Pericardium fibroblast (primary cell): ENCODE measurements at places on chromosomes 7 and 10. TPM values are rescaled to one million over a fixed set of nuclear protein-coding genes. Genes with fewer than 3 reads are reported as not detected.

Gene TRPV6
- total RNA-seq = not detected in 2 replicates

Gene OPN1SW
- not detected in 2 replicates for total RNA-seq

Gene PALD1
- 0.12 and 3.7 TPM in 2 replicates for total RNA-seq

Gene ZNF775
- total RNA-seq = 6.4 and 8.2 TPM in 2 replicates

Gene NPC1L1
- total RNA-seq = not detected in 2 replicates

Gene PRTFDC1
- total RNA-seq = 4.1 and 9.6 TPM in 2 replicates

Gene EPDR1
- total RNA-seq = 5.8 and 13.9 TPM in 2 replicates

Gene ADGRA1
- total RNA-seq = 0.09 TPM in 1 of 2 replicates, not detected in the other

Gene ANLN
- 4.4 and 7.5 TPM in 2 replicates for total RNA-seq

Gene ASAH2B
- total RNA-seq = 1.1 and 2.7 TPM in 2 replicates

Gene ZNF679
- total RNA-seq = not detected in 2 replicates

Gene HABP2
- not detected in 2 replicates for total RNA-seq

Gene TMEM72
- 0.17 TPM in 1 of 2 replicates, not detected in the other for total RNA-seq

Gene TEX47
- total RNA-seq = not detected in 2 replicates

Gene NEUROG3
- not detected in 2 replicates for total RNA-seq

Gene COBL
- under 0.01 TPM in 1 of 2 replicates, not detected in the other for total RNA-seq

Gene IRF5
- not detected in 2 replicates for total RNA-seq

Gene PLPP4
- total RNA-seq = 0.70 and 0.85 TPM in 2 replicates

Gene HTRA1
- total RNA-seq = 523 and 726 TPM in 2 replicates

Gene ADAM8
- total RNA-seq = 0.09 and 0.70 TPM in 2 replicates

Gene NODAL
- not detected in 2 replicates for total RNA-seq

Gene NUP42
- 15.6 and 29.2 TPM in 2 replicates for total RNA-seq

Gene DOCK1
- total RNA-seq = 27.5 and 32.7 TPM in 2 replicates

Gene TMEM236
- total RNA-seq = under 0.01 TPM in 1 of 2 replicates, not detected in the other

Gene SEPTIN14
- not detected in 2 replicates for total RNA-seq

Gene PLOD3
- 68.8 and 98.8 TPM in 2 replicates for total RNA-seq

Gene CHST12
- 16.6 and 20.2 TPM in 2 replicates for total RNA-seq

Gene SLC26A5
- not detected in 2 replicates for total RNA-seq

Gene PAPOLB
- total RNA-seq = 0.12 TPM in 1 of 2 replicates, not detected in the other

Gene CNNM1
- total RNA-seq = 0.09 and 2.2 TPM in 2 replicates

Gene OR2A12
- total RNA-seq = not detected in 2 replicates

Gene ZNF783
- 5.5 and 10.6 TPM in 2 replicates for total RNA-seq

Gene HGF
- total RNA-seq = 33.2 and 42.2 TPM in 2 replicates

Gene TBC1D12
- total RNA-seq = 8.4 and 8.8 TPM in 2 replicates

Gene EPHB6
- 32.3 and 42.5 TPM in 2 replicates for total RNA-seq

Gene BCAP29
- total RNA-seq = 28.8 and 35.2 TPM in 2 replicates

Gene HMX3
- total RNA-seq = not detected in 2 replicates

Gene CLDN3
- total RNA-seq = not detected in 2 replicates

Gene PDLIM1
- total RNA-seq = 20.1 and 41.1 TPM in 2 replicates

Gene AASS
- total RNA-seq = 21.1 and 22.8 TPM in 2 replicates

Gene ZMYND11
- 30.7 and 33.5 TPM in 2 replicates for total RNA-seq

Gene ATOH7
- not detected in 2 replicates for total RNA-seq

Gene IDI2
- total RNA-seq = not detected in 2 replicates

Gene ECHDC3
- total RNA-seq = 13.4 and 18.7 TPM in 2 replicates

Gene INA
- 0.09 and 0.12 TPM in 2 replicates for total RNA-seq

Gene MEIG1
- not detected in 2 replicates for total RNA-seq

Gene CYP3A4
- not detected in 2 replicates for total RNA-seq

Gene SLC13A1
- not detected in 2 replicates for total RNA-seq

Gene CYP2C19
- not detected in 2 replicates for total RNA-seq

Gene HPSE2
- total RNA-seq = 0.47 TPM in 1 of 2 replicates, not detected in the other

Gene CHCHD1
- total RNA-seq = 31.2 and 32.2 TPM in 2 replicates

Gene SPDYE6
- not detected in 2 replicates for total RNA-seq

Gene GPR22
- total RNA-seq = not detected in 2 replicates

Gene PAX4
- total RNA-seq = not detected in 2 replicates
